ENCODE measurements at places on chromosomes 2 and 18. TPM values are rescaled to one million over a fixed set of nuclear protein-coding genes. Genes with fewer than 3 reads are reported as not detected.
A peak's percentile ranks its signal among the peaks of the same experiment; 100 is the strongest.

DNA sequence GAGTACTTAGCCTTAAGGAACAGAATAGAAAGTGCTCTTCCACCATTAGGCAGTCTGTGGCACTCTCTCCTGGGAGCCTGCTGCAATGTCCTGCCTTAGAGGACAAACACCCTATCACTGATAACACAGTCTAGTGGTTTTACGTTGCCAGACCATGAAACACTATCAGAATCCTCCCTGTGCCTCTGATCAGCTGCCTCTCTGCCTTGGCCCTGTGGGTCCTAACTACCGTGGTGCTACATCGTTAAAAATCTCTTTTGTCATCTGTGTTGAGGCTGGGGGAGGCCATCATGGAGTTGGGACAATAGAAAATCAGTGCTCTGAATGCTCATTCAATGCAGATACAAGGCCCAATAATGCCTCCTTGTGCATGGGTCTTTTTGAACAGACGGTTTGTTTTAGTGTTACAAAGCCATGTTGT lies 11.9 kb upstream of the APCDD1 start:
- DNase-seq, result no peak

DNA sequence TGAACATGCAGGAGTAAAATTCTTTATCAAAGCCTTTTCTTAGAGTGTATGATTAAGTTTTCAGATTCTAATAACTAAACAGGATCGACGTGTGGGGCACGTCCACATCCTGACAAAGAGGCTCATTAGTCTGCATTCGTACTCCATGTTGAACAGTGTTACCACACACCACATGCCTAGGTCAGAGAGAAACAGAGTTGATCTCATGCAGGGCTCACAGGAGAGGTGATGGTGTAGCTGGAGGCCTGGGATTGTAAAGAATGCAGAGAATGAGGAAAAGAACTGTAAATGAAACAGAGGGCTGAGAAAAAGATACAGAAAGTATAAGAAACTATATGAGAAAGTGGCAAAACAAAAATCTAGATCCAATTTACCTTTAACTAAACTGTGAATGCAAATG lies 632.5 kb downstream of the BCL11A start:
- DNase-seq, result no peak

DNA sequence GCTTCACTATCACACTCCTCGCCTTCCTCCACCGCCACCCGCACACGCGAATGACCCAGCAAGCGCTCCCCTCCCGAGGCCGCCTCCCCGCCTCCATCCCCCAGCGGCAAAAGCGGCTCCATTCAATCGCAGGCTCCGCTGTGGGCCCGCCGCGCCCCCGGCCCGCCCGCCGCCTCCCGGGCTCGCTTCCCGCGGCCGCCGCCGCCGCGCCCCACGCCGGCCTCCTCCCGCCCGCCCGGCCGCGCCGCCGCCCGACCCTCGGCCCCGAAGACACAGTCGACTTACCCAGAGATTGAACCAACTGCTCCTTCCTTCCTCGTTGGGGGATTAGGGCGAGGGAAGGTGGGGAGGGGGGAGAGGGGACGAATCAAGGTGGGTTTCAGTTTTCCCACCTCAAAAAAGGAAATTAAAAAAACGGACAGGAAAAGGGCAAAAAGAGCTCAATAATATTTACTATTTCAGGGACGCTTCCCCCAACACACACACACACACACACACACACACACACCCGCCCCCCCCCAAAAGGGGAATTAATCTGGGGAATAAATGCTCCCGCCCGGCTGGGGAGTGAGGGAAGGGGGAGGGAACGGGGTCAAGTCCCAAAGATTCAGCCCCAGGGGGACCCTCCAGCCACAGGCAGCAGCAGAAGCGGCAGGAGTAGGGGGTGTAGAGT lies 743 bp downstream of the XPO1 start:
- no peak for DNase-seq

DNA sequence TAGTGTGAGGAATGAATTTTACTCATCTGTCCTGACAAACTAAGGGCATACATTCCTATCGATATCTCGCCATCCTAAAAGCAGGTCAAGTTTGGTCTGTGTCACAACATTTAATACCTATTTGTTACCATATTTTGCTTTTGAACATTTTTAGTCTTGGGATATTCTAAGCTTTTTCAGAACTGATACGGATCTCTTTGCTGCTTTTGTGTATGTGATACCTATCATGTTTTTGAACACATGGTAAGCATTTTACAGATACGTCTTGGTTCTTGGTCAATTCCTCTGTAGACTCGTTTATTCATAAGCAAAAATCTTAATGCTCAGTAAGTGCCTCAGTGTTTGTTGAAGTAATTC lies 592 bp downstream of the ZNF397 start:
- no peak for DNase-seq

GRCh38 chr18:61402726-61403125 lies 69.5 kb downstream of the CDH20 start:
- no peak for DNase-seq

- DNase-seq, result no peak
Measured at GRCh38 chr2:138500592-138501424, 762 bp upstream of the SPOPL start.

GRCh38 chr2:232447638-232448303 lies 8.2 kb upstream of the ALPI start:
- DNase-seq, result no peak

CFC1 gene
- total RNA-seq, result not detected

DNA sequence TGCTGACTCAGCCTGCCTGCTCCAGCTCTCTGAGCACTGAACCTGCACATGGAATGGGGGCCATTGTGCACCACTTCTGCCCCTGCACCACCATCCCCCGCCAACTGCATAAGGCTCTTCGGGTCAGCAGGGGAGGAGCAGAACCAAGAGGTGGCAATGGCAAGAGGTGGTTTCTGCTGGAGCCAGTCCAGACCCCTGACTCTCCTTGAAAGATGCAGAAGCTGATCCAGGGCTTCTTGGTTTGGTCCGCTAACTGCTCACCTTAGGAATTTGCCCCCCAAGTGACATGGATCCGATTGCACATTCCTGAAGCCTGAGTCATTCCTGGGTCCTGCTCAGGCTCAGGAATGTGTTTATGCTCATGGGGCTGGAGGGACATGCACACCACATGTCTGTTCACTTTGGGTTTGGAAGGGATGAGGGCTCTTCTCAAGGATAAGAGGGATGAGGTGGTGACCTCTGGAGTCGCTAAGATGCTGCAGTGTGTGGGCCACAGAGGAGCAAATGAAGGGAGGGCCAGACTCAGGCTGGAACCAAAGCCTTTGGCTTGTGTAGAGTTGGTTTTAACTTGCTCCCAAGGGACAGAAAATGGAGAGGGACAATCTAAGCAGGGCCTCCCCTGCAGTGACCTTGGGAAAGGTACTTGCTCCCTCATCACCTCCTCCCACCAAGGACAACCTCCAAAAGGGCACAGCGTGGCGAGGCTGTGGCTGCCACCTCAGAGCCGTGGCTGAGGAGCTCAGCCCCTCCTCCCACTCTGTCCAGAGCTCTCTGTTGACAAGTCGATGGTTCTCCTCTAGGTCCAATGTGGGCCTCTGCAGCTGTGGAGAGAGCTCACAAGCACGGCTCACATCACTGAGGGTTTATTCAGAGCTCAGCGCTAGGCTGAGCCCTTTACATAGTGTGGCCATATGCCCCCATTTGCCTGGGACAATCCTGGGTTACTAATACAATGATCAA lies 66.2 kb downstream of the HS1BP3 start:
- peak; percentile 97 for DNase-seq

- no peak for DNase-seq
Measured at GRCh38 chr18:62631173-62631572, 84.2 kb upstream of the PHLPP1 start.

DNA sequence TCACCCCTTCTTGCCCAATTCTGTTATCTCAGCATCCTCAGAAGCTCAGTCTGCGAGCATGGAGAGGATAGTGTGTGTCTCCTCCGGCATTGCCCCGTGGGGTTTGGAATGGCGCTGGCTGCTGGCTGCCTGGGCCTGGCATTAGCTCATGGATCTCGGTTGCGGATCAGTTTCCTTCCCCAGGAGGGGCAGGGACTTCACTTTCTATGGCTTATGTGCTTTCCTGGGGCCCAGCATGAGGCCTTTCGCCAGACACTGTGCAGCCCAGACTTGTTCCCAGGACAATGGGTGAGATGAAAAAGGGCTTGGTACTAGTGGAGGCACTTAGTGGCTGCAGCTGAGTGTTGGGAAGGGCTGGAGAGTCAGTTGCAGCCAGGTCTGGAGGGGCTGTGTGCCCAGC lies 143.3 kb downstream of the GLI2 start:
- no peak for DNase-seq

PCARE gene
- not detected for total RNA-seq

BMPR2 gene
- 11.1 TPM for total RNA-seq

ITGB6 gene
- total RNA-seq, result 7.3 TPM

DNA sequence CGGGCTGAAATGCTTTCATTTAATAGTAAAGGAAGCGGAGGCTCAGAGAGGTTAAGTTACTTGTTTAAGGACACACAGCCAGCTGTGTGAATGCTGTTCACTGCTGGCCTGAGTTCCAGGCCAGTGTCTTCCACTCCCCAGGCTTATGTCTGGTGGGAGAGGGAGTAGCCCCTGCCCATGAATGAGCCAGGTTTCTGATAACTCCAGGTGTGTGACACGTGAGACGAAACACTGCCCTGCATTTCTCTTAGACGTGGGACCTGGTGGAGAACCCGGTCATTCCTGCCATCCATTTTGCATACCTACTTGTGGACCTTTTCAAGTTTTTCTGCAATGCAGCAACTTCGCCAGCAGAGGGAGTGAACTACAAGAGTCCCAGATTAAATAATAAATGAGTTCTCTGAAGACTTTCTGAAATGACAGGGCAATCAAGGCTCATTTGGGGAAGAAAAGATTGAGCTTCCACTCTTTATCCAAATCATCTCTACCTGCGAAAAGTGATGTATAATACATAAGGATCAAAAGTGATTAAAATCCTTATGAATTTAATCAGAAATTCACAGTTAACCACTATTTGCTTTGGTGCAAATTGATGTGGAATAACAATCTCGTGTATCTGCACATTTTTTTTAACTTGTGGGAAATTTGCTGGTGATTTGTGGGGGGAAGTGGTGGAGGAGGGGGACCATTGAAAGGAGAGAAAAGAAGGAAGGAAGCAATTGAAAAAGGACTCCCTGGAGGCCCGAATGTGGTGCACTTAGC lies 79.4 kb upstream of the ASB18 start:
- peak; percentile 79 for DNase-seq

RGPD4 gene
- not detected for total RNA-seq

DNA sequence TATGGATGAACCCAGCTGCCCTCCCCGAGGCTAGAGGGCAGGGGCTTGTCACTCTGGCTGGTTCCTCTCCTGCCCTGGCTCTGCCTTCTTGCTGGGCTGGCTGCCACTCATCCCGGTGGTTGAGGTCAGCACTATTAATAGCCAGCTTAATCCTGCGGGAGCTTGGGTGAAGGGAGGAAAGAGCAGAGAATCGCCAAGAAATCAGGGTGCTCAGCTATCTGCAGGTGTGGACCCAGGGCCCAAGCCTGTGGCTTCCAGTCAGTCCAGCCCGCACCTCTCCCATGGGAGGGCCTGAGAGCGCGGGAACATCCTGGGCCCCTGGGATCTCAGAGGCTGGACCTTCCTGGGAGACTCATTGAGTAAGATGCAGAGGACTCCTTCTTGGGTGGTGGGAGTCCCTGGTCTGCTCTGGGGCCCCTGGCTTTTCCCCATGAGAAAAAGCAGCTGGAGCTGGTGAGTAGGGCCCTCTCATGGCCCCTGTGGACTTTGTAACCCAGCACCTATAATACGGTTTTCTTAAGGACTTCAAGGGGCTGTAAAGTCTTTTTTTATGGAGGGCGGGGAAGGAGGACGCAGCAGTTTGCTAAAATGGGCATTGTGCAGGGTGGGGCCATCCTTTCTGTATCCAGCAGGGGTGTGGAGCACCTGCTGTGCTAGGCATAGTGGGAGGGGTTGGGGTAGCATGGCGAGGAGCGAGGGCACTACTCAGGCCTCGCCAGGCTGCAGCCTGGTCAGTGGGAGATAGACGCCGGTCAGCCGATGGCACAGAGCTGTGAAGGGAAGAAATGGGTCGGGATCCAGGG lies 27.4 kb upstream of the CNNM3 start:
- peak; percentile 55 for DNase-seq

DNA sequence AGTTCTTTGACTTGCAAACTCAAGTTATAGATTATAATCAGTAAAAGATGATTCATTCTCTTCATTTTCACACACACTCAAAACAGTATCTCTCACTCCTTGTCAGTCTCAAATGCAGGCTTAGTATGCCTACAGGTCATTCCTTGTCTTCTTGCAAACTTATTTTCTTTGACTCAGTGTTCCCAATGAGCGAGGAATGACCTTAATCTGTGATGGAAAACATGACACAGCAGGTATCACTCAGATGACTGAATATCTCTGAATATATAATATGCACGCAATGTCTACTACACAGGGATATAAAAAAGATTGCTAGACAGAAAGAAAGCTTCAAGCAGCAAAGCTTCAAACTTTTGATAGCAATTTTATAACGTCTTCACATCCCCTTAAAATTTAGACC lies 127.8 kb upstream of the RGPD4 start:
- DNase-seq, result peak; percentile 8

DNA sequence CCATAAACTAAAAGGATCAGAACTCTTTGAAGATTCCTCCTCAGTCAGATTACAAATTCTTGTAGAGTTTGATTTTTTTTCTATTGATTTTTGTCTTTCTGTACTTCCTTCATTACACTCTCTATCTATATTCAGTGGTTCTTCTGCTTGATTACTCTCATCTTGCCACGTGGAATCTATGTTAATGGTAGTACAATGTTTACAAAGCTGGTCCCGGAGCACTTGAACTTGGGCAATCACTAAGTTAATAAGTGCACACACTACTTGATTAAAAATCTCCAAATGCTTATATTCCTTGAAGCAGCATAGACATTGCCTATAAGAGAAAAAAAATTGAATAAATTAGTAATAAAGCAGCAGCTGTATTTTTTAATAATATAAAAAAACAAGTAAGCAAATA lies 65.1 kb downstream of the USP34 start:
- no peak for DNase-seq

DNA sequence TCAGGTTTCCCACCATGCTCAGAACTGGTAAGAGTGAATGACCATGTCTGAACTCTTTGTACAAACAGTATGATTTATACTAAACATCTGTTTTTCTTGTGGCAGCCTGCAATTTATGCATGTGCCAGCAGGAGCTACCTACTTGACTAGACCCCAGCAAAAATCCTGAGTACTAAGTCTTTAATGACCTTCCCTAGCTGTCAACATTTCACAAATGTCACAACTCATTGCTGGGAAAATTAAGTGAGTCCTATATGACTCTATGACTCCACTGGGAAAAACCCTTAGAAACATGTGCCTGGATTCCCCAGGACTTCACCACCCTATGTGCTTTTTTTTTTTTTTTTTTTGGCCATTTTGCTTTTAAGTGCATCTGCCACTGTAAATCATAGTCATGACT lies 1225.8 kb downstream of the SUCLG1 start:
- peak; percentile 6 for DNase-seq

- DNase-seq, result no peak
Measured at GRCh38 chr2:86628091-86628522, 4.4 kb upstream of the RNF103 start.

GRCh38 chr18:43914018-43914417 lies 636.7 kb upstream of the SYT4 start:
- DNase-seq, result no peak

Measured in PC-3 (cell line).